Activated CD4-positive, alpha-beta T cell treated with anti-CD3 and anti-CD28 coated beads, Interleukin-2, amount 50 U/mL, for 24 hours (primary cell): ENCODE measurements at places on chromosomes 5 and 9.

DNA sequence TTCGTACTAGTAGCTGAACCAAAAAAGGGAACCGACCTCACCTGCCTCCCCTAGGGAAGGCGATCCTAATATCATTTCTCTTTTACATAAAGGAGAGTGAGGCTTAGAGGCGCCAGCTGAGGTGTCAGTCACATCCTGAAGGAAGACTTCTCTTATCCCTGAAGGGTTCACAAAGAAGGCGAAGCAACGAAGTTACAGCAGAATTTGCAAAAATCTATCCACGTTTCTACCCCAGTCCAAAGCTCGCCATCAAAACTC is 598 bp upstream of the KIAA1191 start:
- no peak for DNase-seq

GRCh38 chr5:57724836-57725235 is 242.2 kb upstream of the ACTBL2 start:
- no peak for DNase-seq

DNA sequence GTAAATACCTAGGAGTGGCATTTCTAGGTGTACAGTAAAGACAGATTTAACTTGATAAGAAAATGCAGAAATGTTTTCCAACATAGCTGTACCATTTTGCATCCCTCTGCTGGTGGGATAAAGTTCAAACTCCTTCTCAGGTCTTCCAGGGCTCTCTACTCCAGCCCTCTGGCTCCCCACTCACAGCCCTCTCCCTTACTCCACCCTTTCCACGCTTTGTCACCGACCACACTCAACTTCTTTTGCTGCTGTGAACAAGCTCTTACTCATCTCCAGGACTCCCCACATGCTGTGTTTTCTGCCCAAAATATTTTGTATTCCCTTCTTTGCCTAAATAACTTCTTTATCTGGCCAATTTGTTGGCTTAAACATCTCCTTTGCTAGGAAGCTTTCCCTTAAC is 90.6 kb upstream of the OSMR start:
- DNase-seq = no peak

DNA sequence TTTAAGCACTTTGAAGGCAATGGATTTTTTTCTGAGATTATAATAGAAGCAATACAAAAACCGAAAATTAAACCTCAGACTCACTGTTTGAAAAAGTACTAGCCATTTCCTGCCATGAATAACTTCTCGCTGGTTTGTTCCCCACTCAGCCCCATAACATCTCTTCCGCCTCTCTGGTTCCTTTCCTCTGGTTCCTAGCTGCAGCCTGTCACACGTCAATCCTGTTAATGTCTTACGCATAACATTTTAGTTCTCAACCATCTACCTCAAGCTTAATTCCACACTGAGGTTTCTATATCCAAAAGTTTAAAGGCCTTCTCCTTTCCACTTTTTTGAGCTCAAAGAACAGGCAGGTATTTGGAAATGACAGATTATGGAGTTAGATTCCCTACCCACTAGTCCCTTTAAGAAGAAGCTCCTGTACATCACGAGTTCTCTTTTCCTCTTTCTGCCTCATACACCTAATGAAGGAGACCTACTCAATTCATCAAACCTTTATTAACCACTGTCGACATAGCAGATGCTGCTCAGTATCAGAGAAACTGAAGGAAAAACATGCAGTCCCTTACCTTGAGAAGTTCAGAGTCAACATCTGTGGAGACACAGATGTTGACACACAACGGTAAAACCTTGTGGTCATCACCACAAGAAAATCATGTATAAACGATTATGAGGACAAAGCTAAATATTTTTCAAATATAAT is 243.0 kb upstream of the PTGER4 start:
- peak; percentile 33 for DNase-seq

- DNase-seq = no peak
Observed at GRCh38 chr5:27705661-27706060, 667.3 kb upstream of the CDH9 start.

DNA sequence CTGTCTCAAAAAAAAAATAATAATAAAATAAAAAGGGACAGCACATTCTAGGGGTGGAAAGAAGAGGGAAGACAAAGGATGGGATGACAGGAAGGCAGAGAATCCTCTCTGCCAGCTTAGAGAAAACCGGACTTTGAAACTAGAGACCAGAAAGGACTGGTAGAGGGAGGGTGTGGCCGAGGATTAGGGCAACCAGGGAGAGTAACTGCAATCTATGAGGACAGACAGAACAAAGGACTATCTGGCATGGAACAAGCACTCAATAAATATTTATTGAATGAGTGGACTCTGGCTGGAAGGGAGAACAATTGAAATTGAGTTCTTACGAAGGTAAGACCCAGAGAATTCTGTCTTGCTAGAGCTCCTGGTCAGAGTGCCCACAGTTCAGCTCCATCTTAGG is 2.4 kb downstream of the GBA2 start:
- no peak for DNase-seq

DNA sequence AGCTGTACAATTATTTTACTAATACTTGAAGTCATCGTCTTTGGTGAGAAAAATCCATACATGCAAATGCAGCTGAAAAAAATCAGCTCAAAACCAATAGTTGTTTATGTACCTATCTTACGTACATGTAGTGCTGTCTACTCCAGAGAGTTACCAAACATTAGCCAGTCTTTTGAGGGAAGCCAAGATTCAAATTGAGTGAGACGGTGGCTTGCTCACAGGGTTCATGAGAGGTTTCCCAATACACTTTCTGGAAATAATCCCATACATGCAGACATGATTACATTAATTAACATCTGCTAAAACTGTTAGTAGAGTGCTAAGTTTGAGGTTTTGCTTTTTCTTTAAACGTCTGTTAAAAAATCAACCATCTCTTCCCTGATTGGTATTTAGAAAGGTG is 2.3 kb downstream of the C9orf72 start:
- no peak for DNase-seq

DNA sequence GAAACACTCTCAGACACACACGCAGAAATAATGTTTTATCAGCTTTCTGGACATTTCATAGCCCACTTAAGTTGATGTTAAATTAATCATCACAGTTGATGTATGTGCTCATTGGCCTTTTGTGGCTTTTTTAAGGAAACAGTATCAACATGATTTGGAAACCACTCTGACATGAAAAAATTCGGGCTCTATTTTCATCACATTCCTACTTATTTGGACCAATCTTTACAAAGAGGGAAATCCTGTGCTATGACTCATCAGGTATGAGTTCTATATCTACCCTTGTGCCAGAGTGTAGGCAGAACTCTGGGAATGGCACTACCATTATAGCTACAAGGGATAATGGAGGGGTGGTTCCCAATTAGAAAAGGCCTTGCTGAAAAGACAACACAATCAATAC is 388.4 kb upstream of the PTGER4 start:
- DNase-seq = no peak

DNA sequence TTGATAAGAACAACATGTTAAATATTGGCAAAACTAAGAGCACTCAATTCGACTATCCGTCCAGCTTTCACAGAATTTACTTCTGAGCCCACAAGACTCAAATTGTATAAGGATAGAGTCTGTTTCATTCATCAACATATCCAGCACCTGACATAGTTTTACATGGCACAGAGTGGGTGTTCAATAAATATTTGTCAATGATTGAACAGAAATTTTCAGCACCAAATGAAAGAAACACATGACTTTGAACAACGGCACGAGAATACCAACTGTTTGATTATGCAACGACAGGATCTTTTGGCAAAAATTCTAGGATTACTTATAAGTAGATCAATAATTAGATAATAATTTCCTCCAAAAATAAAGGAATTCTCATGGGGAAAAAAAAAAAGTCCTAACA is 41.8 kb downstream of the SKP2 start:
- DNase-seq = no peak

- no peak for DNase-seq
Observed at GRCh38 chr9:76269789-76270188, 124.4 kb downstream of the RFK start.

GRCh38 chr5:91266184-91266705 is 116.9 kb downstream of the ARRDC3 start:
- no peak for DNase-seq

- no peak for DNase-seq
Observed at GRCh38 chr5:15577132-15577531, 77.2 kb downstream of the FBXL7 start.

DNA sequence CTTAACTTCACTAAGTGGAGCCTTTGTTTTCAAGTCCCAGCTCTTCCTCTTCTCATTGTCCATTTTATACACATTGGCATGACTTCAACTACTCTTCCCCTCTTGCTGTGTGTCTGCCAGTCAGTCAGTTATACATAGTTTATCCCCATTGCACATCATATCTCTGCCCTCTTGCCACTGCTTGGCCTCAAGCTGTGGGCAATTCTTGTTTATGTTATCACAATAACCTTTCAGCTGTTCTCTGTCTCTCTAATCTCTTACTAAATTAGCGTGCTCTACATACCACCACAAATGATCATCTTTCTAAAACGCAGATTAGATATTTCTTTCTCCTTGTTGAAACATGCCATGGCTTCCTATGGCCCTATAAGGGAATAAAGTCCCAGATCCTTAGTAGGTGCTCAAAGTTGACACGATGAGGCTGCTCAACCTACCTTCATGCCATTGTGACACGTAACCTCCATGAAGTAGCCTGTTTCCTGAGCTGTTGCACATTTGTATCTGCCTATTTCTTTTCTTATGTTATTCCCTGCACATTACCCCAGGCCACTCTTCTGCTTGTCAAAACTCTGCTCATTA is 239.3 kb downstream of the GAS1 start:
- DNase-seq = no peak

- DNase-seq = no peak
Observed at GRCh38 chr9:78295731-78296130, 1.2 kb upstream of the PSAT1 start.

GRCh38 chr5:88833371-88834130 is 49.4 kb downstream of the MEF2C start:
- DNase-seq = peak; percentile 37

DNA sequence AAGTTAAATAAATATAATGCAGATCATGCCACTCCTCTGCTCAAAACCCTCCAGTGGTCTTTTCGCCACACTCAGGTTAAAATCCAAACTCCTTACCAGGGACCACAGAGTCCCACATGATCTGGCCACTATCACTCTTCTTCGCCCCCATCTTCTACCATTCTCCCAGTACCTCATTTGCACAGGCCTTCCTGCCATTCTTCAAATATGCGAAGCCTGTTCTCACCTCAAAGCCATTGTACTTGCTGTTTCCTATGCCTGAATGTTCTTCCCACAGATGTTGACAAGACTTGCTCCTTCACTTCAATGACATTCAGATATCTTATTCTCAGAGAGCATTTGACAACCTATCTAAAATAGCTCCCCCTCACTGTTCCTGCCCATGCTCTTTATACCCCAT is 10.9 kb downstream of the TEX10 start:
- DNase-seq = no peak
